Body of pancreas (tissue), 4 donors: ENCODE measurements at places on chromosomes 6 and 20.

- no peak for DNase-seq
Observed at GRCh38 chr6:158323561-158323958, 11.3 kb downstream of the TULP4 start.

- no peak for DNase-seq
Observed at GRCh38 chr6:136887953-136888352, 34.1 kb upstream of the SLC35D3 start.

DNA sequence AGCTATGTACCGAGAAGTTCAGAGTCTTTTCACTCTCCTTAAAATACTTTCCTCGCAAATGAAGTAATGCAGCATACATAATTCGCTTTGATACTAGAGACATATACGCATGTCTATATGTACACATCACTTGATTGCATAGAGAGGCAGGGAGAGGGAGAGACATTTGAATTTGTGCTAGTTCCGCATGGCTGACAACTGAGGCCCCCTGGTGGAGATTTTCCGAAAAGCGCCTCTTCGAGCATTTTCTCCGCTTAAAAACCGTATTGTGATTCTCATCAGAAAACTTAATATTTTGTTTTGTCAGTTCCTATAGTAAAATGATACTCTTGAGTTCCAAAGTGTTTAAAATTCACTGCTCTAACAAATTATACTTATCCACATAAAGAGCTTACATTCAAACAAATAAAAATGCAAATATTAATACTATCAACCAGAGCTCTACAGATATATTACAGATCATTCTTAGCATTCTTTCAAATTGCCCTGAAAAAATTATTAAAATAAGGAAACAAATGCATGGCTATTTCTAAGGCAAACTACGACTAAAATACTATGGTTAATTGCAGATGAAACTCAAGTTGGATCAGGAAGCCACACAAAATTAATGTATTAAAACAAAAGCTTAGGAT, 637 bp downstream of the MYLK4 start:
- DNase-seq = peak; percentile 62

DNA sequence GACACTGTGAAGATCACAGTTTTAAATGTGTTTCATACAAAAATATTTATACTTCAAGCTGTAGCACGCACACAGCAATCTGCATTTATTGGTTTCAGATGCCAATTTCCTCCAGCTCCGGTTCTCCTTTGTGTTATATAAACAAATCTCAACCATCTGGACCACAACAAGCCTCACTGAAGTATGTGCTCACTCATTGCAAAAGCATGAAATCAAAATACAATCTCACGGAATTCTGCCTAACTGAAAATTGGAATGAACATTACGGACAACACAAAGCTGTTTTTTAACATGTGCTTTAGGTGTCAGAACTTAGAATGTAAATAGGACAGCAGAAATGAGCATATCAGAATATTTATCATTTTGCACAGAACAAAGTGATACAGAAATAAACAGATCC, 38.0 kb downstream of the RCAN2 start:
- DNase-seq = no peak

GRCh38 chr6:107396211-107396610, 63.2 kb downstream of the PDSS2 start:
- no peak for DNase-seq

GRCh38 chr6:116392132-116393013, 21.6 kb downstream of the DSE start:
- no peak for DNase-seq
